ENCODE measurements at places on chromosomes 2 and 18.

- DNase-seq, result no peak
Observed at GRCh38 chr18:2655954-2656236, 369 bp downstream of the SMCHD1 start.

DNA sequence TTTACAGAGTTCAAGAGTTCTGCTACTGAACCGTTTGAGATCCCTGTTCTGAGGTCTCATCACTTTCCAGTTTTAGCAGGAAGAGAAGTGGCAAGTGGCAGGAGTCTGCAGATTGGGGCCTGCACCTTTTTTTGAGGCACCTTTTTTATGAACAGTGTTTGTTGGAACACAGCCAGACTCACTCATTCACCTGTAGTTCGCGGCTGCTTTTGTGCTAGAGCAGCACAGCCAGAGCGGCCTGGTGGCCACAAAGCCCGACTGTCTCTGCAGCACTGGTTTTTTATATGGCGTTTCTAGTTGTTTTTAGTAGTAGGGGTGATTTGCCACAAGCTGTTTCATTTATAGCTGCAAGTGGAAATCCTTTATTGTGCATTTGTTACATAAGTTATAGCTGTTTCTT is 8.6 kb downstream of the ACP1 start:
- DNase-seq, result no peak

DNA sequence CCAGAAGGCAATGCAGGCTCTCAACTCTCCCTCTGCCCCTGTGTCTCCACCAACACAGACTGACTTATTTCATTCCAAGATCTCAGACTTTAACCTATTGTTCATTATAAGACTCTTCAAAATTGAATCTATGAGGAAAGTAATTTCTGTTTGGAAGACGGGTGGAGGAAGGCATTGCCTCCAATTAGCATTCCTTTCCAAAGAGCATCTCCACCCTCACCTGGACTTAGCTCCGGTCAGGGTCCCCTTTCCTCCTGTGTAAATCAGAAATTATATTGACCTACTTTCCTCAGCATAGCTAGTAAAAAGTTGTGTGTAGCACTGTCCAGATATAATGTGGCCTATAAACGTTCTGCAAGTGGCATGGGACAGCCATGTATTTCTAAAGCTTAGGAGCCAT is 230.4 kb upstream of the ACVR2A start:
- no peak for DNase-seq

GRCh38 chr2:179558010-179558934 is 293.6 kb upstream of the SESTD1 start:
- no peak for DNase-seq

GRCh38 chr2:166716968-166717367 is 171.3 kb upstream of the XIRP2 start:
- no peak for DNase-seq

GRCh38 chr18:36658611-36659010 is 170.2 kb downstream of the TPGS2 start:
- no peak for DNase-seq

DNA sequence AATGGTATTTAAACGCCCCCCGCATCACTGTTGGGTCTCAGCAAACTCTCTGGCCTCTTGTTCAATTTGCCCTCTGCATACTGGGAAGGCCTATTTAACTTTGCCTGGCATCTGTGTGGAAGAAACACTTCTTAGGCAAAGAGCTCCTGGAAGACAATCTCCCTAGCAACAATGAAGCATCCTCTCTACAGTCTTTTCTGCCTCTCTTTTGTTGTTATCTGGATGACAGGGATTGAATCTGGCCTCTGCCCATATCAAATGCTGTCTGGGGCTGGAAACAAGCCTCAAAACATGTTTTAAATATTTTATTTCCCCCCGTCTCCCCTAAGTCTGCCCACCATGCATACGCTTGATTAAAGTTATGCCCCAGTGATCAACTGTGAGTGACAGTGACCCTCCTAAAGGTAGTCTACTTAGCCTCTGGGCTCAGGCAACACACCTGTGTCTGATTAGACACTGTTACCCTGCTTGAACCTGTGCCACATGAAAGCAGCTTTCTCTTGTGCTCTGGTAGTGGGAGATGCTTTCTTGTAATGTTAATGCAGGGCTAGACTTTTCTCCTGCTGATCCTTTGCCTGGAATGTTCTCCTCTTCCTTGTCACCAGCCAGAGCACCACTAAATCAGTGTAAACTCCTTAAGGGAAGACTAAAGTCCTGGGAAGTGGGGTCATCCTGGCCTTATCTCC is 34.9 kb downstream of the CDC42EP3 start:
- DNase-seq, result no peak

DNA sequence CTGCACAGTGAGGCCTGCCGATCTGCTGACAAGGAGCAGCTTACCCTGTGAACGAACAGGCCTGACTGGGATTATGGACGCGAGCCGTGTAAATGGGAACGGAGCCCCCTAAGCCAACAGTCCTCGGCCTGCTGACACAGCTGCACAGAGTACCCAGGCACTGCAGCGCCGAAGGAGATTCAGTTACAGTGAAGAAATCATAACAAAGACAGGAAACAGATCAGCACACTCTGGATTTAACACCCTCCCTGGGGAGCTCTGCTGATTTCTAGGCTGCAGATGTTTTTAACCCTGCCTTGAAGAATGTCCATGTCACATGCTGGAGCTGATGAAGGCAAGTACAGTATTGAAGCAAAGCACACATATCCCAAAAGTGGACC is 43.4 kb downstream of the COLEC12 start:
- DNase-seq, result no peak

GRCh38 chr2:238313289-238313990 is 6.9 kb upstream of the TRAF3IP1 start:
- DNase-seq, result no peak

DNA sequence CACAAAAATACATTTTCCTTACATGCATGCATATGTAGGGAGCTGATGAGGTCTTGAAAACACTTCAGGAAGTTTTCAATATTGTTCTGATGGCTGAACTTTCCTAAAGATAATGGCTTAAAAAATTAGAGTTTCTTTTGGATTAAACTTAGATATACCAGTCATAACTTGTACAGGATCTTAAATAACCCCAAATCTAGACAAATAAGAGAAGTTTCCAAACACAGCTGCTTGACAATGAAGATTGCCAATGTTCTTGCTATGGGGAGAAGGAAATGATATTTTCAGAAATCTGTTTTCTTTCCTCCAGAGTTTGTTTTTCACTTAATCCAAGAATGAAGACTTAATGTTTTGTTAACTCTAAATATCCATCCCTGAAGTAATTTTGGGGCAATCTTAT is 54.6 kb upstream of the SPTBN1 start:
- DNase-seq, result no peak

DNA sequence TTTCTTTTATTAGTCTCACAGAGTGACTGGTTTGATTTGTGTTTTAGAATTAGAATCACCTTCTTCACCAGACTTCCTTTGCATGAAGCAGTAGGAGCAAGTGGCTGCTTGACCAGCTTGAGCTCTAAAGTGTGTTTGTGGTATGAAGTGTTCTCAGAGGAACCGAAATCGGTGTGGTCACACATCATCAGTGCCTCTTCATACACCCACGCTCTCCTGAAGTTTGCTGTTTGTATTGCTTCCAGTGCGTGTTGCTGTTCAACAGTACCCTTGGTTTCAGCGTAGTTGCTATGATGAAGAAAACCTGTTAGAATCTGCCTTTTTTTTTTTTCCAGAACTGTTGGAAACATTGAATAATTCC is 77.9 kb downstream of the LIMS1 start:
- DNase-seq, result no peak

DNA sequence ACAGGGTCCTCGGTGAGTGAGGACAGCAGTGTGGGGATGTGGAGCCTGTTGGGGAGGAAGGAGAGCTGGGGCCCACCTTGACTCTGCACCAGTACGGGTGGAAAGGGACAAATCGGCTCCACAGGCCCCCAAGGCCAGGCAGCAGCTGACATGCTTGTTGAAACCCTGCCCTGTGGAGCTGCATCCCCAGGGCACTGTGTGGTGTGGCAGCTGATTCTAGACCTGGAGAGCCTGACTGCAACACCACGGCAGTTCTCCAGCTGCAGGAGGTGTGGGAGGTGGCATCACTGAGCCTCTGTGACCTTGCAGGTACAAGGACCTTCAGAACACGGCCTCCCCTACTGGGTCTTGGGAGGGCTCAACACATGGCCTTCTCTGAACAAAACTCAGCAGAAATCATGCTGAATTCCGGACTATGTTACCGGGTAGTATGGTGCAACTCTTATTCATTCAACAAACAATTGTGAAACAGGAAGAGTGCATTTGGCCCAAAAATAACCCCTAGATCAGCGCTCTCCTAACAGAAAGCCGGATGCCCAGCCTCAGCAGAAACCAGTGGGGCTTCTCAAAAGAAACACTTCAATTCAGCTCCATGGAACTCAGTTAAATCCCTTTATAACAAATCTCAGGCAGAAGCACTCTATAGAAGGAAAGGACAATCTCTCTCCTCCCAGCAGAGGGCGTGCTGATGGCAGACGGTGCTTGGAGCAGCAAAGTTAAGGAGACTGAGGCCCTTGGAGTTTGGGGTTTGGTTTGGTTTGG is 104.4 kb upstream of the SALL3 start:
- DNase-seq, result no peak

GRCh38 chr2:218263817-218264641 is 3.2 kb downstream of the GPBAR1 start:
- no peak for DNase-seq

DNA sequence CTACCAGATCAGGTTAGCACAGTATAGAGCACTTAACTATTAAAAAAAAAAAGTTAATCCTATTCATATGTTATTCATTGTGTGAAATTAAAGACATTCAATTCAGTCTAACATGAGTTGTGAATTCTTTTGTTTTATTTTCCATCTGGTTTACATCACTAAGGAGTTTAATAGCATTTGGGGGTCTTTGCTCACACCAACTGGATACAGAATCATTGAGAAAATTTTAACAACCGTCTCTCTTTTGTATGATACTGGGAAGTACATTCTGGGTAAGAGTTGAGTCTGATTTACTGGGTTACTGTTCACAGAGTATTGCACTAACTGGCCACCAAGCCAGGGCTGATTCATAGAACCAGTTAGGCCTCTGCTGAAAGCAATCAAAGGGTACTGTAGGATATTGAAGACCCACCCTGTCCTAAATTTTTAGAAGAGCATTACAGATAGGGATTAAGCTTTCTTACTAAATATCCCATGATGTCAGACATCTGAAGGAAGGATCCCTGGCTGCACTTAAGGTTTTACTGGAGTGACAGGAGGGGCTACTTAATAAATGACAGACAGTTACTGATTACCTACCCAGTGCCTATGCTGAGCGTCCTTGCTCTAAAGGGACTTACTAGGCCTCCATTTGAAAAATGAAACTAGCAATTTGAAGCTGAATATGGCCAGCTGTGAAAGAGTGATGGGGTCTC is 387.9 kb downstream of the SETBP1 start:
- DNase-seq, result no peak

Data from stimulated activated CD4-positive, alpha-beta T cell treated with anti-CD3 and anti-CD28 coated beads, TNF-alpha, amount 100 ng/mL, for 1 hour (primary cell).